Tibial nerve (tissue), 4 donors: ENCODE measurements at places on chromosomes 11 and 22. TPM values are rescaled to one million over a fixed set of nuclear protein-coding genes. Genes with fewer than 3 reads are reported as not detected.
A peak's percentile ranks its signal among the peaks of the same experiment; 100 is the strongest.

DNA sequence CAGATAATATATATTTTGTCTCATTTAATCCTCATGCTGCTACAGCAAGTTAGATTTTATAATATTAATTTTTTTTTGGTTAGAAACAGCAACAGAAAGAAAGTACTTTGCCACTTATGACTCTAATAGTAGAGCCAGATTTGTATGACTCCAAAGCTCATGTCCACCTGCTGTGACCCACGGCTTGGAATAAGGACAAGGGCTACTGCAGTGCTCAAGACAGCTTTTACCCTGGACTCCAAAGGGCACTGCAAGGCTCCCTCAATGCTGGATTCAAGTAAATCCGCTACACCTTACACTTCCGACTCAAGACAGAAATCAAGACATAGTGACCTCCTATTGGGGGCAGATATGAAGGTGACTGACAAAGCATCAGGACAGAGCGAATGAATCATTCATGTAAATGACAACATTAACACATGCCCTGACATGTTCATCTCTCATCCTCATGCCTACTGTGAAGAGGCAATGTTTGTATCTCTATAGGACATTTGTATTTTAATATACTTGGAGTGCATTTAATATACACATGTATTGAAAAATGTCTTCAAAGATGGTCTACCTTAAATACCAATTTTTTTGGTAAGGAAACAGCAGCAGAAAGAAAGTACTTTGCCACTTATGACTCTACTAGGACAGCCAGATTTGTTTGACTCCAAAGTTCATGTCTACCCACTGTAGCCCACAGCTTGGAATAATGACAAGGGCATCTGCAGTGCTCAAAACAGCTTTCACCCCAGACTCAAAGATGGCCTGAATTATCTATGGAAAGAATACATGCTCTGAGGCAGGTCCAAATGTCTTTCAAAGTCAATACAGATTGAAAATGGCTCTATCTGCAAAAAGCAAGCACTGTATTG is 375.6 kb upstream of the CCDC90B start:
- DNase-seq, result no peak

GRCh38 chr11:10373340-10373739 is 68.5 kb downstream of the ADM start:
- no peak for DNase-seq

GRCh38 chr22:44807915-44808690 is 55.7 kb downstream of the ARHGAP8 start:
- no peak for DNase-seq

DNA sequence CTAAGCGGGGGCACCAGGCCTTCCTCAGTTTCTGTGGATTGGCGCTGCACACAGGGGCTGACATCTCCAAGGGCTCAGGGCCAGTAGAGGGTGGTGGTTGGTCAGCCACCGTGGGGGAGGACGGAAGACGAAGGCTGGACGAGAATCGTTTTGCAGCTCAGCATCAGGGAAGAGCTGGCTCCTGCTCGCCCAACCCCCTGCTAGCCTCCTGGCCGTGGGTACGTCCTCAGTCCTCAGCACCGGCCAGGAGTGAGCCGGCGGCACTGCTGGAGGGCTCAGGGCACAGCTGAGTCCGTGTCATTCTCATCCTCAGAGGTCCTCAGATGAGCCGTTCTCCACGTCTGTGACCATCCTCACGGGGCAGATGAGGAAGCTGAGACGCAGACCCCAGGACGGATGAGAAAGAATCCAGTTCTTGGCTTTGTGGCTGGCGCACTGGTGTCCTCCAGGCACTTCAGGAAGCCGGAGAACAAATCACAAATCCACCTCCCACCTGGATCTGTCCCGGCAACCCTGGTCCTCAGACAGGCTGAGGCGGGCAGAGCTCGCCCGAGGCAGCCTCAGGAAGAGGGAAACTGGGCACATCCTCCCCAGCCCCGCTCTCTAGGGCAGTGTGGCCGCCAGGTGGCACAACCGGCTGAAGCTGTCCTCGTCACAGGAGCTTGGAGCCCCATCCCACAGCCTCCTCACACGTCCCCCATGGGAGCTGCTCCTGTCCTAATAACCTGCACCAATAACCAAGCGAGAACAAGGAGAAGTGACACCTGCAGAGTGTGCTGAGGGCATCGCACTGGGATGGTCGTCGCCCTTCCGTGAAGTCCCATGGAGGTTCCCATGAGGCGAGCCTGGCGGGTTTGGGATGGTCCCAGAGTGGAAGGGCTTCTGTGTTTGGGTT is 393.7 kb downstream of the BRD1 start:
- DNase-seq, result no peak

- peak; percentile 54 for DNase-seq
Measured at GRCh38 chr11:104968355-104968855, at the start of gene CASP4. TSS of gene CASP4 (minus strand) at chr11:104968574. CDS start at chr11:104968525, 49 bp downstream.

GRCh38 chr11:60906132-60906972 is at the start of gene PRPF19:
TSS of gene PRPF19 (minus strand) at chr11:60906585. CDS start at chr11:60906382, 203 bp downstream.
- peak; percentile 99 for DNase-seq

- DNase-seq, result no peak
Measured at GRCh38 chr22:27422442-27422841, 379.1 kb downstream of the MN1 start.

DNA sequence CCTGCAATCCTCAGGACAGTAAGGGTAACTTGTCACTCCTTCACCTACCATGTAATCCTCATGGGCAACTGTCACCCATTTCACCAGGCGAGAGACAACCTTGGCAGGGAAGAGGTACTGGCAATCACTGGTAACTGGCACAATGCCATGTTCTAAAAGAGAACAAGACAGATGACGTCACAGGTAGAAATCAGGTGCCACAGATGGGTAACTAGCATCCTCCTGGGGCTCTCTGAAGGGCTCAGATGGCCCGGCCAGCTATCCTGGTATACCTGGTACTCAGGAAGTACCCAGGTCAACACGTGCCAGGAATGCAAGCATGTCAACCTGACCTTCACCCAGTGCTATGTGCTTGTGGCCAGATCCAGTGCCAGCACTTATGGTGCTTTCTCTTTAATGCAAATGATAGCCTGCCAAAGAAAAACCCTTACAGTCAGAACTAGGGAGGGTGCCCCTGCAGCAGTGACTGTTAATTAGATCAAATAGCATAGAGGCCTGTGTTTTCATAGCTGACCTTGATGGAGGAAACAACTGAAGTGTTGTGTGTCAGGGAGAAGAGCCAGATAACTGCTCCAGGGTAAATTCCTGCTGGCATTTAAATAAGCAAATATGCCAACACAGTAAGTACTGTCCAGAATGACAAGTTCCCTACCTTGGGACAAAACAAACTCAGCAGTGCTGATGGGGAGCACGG is 36.2 kb downstream of the THOC5 start:
- no peak for DNase-seq

GRCh38 chr22:37326726-37327125 is 44.4 kb downstream of the CYTH4 start:
- no peak for DNase-seq

GRCh38 chr11:16167706-16168487 is 188.4 kb downstream of the SOX6 start:
- no peak for DNase-seq

DNA sequence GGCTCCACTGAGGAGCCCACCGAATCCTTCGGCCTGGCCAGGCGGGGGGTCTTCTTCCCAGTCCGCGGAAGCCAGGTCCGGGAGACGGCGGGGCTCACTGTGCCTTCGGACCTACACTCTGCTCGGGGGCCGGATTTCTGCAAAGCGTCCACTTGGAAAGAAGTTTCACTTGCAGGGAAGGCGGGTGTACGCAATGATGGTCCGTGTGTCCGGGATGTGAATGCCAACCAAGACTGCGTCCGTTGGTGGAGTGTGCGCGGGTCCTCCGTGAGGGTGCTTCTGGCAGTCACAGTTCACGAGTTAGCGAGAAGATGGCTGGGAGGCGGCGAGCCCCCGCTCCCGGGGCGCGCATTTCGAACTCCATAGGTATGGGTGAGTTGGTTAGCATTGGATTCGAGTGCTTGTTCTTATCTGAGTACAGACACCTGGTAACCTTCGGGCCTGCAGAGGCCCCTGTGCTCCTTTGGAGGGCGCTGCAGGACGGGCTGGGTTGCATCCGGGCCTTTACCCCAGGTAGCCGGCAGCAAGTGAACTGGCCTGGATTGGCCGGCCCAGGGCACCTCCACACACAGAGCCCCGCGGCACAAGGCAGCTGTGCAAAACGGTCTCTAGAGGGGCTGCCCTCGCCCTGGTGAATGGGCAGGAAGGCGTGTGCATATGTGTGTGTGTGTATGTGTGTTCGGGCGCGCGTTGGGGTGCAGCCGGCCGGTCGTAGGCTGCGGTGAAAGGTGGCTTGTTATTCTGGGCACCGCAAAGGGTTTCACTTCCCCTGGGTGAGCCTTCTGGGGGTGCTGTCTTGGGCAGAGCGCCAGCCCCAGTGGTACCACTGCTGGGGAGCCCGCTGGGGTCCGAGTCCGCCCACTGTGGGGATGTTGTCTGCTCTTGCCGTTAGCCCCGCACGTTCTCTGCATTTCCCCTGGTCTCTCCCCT is 13.3 kb upstream of the CYP2R1 start:
- DNase-seq, result peak; percentile 24

DNA sequence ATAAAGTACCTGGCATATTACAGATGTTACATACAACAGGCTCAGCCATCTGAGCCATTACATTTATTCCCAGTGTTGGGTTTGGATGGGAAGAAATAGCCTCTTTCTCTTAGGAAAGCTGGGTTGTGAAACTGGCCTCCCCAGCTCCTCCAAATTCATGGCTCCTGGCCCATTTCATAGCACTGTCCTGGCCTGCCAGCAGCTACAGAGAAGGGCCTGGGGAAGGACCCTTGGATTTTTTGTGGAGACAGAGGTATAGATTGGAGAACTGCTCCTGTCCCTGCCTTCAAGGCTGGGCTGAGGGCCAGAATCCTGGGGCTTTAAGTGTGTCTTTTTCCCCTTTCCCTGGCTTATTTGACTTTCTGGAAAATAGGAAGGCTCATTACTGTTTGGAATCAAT is 18.0 kb downstream of the PKNOX2 start:
- DNase-seq, result no peak

GRCh38 chr22:24995649-24996180 is 43.2 kb downstream of the KIAA1671 start:
- no peak for DNase-seq

The DGCR6L gene
- 59.8 TPM for total RNA-seq

The OR52A1 gene
- total RNA-seq, result not detected

The TUBA8 gene
- 5.7 TPM for total RNA-seq
